Central memory CD4-positive, alpha-beta T cell (primary cell): ENCODE measurements at places on chromosomes 7 and 10.

- no peak for DNase-seq
These were observed 256.2 kb upstream of the ZNF32 start for GRCh38 chr10:43904844-43905243.

- no peak for DNase-seq
These were observed 162.3 kb upstream of the MTPN start for GRCh38 chr7:136139417-136139816.

- DNase-seq = peak; percentile 79
These were observed 81.3 kb downstream of the PRKCQ start for GRCh38 chr10:6498771-6499170.

GRCh38 chr7:77351539-77352004, 64.6 kb downstream of the GSAP start:
- DNase-seq = peak; percentile 77

- DNase-seq = no peak
These were observed 9.9 kb upstream of the CALML5 start for GRCh38 chr10:5509236-5509635.

GRCh38 chr7:159237022-159237653, 92.5 kb upstream of the VIPR2 start:
- no peak for DNase-seq

- DNase-seq = no peak
These were observed 111.7 kb upstream of the BMPER start for GRCh38 chr7:33793616-33794015.

- DNase-seq = no peak
These were observed 597 bp downstream of the SND1 start for GRCh38 chr7:127652333-127653248.

DNA sequence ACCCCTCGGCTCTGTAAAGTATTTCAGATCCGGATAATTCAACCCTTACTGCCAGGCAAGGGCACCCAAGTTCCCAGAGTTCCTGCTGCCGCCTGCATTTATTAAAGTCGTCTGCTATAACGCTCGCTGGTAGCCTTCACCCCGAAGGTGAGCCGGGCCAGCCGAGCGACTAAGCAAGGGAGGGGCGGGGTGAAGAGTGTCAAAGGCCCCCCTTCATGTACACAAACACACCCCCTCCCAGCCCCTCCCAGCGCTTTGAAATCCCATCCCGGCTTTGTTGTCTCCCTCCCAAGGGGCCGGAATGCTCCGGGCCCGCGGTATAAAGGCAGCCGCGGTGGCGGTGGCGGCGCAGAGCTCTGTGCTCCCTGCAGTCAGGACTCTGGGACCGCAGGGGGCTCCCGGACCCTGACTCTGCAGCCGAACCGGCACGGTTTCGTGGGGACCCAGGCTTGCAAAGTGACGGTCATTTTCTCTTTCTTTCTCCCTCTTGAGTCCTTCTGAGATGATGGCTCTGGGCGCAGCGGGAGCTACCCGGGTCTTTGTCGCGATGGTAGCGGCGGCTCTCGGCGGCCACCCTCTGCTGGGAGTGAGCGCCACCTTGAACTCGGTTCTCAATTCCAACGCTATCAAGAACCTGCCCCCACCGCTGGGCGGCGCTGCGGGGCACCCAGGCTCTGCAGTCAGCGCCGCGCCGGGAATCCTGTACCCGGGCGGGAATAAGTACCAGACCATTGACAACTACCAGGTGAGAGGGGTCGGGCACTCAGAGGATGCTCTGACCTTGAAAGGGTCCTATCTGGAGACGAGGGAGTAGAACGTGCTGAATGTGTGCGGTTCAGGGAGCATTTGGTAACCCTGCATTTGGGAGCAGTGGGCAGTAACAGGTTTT, at the start of gene DKK1:
Gene DKK1, plus strand, starts transcription at position 349 of the 889 bp plus-strand sequence. Its CDS starts 154 bp downstream, at position 503.
- DNase-seq = no peak

DNA sequence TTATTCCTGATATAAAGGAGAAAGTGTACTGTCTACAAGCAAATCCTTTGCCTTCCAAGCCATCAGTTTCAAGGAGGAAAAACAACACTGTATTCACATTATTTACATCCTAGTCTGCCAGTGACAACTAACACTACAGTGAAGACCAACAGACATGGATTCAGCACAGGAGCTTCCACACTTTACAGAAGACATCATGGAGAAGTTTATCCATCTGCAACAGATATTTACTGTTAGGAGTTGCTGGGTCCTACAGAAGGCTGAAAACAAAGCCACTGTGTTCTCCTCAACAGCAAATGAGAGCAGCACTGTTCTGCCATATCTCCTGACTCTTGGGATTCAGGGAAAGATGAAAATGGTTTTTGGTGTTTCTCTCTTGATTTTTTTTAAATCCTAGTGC, 31.9 kb downstream of the NAPEPLD start:
- no peak for DNase-seq

DNA sequence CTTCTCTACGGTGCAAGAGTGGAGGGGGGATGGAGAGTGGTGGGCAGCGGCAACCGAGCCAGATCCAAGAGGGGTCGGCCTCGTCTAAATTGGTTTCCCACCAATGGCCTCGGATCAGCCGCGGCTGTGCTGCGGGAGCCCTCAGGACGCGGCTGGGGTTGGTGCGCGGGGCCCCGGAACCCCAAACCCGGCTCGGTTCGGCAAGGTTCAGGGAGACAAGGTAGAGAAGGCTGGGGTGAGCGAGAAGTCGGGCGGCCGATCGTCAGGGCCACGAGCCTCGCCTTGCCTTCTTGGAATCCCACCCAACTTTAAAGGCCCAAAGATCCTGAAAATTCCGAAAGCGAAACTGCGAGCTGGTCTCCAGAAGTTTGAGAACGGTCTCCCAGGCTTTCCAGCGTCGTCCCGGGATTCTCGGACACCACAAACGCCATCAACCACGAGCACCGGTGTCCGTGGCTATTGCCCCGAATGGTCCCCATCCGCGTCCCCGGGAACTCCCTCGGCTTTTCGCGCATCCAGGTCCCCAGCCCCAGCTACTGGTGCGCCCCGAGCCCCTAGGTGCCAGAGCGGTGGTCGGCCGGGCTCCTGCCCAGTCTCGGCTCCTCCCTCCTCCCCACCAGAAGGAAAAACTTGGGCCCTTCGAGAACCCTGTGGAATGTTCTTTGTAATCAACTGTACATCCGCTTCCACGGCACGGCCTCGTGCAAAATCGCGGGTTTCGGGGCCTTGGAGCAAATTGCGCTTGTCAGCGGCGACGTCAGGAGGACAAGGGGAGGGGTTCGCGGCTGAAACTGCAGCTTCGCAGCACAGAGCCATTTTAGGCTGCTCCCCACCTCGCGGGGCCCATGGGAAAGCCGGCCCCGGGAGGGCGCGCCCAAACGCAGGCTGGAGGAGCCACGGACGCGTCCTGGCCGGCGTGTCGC, 3.2 kb downstream of the SFMBT2 start:
- peak; percentile 48 for DNase-seq

DNA sequence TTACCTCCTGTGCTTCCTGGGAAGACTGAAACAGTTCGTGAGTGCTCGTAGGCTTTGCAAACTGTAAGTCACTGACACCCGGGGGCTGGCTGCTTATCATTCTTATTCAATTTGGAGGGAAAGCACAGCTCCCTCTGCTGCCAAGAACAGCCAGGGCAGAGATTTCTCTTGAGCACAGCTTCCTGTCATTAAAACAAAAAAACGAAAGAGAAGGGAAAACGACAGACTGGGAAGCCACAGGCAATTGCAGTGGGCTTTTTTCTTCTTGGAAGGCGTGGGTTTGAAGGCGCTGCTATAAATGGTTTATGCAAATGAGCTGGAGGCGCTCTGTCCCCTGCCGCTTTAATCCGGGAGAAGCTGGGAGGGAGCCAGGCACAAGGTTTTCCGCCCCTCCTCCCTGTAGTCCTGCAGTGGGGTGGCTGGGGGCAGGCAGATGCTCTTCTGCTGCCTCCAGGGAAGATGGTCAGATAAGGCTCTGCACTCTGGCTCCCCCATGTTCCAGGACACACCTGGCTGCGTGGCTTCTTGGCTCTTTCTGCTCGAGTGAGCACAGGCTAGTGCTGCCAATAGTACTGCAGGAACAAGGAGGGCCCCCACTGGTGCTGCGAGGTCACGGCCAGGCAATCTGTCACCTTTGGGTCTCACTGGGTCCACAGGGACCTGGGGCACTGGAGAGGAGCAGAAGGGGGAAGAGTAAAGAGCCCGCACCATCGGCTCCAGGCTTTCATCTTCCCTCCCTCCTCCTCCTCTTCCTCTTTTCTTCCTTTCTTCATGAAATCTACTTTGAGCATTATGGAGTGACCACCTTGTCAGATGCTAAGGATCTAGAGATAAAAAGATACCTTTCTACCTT, 49.5 kb downstream of the NEURL1 start:
- DNase-seq = peak; percentile 6

GRCh38 chr10:132133449-132134240, 53.1 kb upstream of the DPYSL4 start:
- DNase-seq = no peak

- no peak for DNase-seq
These were observed 52.6 kb upstream of the SP8 start for GRCh38 chr7:20839196-20839735.

- DNase-seq = no peak
These were observed 136.9 kb downstream of the GLI3 start for GRCh38 chr7:42100156-42100508.

- peak; percentile 23 for DNase-seq
These were observed 38.1 kb downstream of the RTKN2 start for GRCh38 chr10:62230344-62231121.

- no peak for DNase-seq
These were observed 125.7 kb upstream of the MYO3A start for GRCh38 chr10:25808372-25808771.

GRCh38 chr10:100347568-100348195, 649 bp downstream of the SCD start:
- DNase-seq = no peak

DNA sequence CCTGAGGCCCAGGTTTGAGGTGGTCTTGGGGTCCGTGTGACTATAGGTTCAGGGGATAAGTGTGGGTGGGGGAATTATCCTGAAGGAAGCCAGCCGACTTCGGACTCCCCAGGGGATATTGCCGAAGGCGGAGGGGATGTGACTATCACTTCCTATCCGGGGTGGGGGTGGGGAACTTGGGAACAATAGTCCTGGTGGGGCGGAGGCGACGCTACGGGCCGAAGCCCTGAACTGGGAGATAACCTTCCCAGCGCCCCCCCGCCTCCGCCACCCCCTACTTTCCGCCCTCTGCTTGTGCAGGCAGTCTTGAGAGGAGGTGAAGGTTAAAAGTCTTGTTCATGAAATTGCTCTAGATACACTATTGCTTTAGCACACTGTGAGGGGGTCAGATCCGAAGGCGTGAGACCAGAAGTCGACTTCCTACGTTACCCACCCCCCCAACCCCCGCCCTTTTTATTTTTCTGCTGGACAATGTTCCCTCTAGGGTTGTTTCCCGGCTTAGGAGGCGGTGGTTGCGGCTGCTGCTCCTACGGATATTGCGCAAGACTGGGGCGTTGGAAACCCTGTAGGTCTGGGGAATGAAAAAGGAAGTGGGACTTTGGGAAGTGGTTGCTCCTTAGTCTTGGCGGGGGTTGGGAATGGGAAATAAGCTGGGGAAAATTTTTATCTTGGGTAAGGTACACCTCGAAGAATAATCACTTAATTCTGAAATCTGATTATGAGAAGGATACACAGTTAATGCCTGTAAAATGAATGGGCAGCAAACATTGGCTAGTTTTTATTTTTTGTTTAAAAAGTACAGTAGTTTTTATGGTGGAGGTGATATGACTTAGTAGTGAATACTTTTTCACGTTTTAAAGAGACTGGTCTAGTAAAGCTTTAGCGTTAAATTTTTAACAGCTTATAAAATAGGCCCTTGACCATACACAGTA, 1.5 kb downstream of the PTPN12 start:
- no peak for DNase-seq

- no peak for DNase-seq
These were observed 334.4 kb downstream of the CALN1 start for GRCh38 chr7:72077786-72078185.

DNA sequence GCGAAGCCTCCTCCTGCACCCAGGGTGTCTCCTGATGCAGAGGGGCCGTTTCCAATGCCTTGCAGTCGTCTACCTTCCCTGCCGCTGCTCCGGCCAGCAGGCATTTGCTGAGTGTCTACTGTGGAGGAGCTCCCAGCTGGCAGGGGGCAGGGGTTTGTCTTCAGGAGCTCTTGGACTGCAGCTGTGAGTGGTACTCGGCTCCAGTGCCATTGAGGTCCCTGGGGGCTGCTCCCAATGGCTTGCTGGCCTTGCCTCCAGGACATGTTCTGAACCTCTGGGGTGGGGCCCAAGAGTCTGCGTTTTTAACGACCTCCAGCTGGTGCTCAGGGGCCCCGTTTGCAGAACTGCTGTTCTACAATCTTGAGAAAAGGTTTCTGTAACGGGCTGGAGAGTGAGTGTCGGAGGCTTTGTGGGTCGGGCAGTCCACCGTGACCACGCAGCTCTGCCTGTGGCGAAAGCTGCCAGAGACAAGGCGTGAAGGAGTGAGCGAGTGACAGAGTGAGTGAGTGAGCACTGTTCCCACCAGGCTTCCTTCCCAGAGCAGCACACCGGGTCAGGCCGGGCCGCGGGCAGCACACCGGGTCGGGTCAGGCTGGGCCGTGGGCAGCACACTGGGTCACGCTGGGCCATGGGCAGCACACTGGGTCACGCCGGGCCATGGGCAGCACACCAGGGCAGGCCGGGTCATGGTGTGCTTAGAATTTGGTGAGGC, 520.2 kb downstream of the PTPRN2 start:
- no peak for DNase-seq

DNA sequence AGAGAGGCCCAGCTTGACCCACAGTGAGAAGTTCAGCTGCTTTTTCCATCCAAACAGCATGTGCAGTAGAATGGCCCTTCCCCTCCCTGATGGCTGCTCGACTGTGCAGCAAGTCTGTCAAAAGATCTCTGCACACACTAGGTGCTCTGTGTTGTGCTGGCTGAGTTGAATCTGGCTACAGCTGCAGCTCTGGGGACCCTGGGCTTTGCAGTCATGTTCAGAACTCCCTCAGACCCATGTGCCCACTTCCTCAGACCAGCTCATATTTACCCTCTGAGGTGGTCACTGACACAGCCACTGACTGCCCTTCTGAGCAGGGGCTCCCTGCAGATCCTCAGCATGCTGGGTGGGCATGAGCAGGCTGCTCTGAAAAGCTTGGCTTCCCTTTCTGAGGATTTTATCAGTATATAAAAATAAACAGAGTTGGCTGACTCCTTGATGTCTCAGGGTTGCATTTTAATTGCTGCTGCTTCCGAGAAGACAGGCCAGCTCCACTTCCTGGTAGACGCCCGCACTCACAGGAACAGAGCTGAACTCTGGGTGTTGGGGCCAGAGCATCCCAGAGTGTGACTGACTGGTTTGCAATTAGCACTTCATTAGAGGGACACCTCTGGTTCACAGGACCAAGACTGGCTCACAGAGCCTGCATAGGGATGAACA, 507.9 kb downstream of the RPS24 start:
- DNase-seq = no peak

DNA sequence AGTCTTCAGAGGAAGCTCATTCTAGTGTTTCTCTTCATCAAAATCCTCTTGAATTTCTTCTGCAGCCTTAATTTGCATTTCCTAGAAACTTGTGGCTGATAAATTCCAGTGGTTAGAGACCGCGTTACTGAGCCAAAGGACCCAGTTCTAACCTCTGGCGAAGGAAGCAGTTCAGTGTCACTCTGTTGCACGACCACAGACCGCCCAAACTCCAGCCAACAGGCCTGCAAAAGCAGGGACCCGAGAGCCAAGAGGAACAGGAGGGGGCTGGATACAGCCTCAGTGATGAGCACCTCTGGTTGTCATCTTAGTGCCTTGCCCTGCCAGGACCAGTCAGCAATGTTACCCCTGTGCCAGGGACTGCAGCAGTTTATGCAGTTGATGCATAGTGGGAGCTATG, 70.0 kb downstream of the AFAP1L2 start:
- no peak for DNase-seq
